Osteoblast (primary cell): ENCODE measurements at places on chromosomes 1 and 21. TPM values are rescaled to one million over a fixed set of nuclear protein-coding genes. Genes with fewer than 3 reads are reported as not detected.

The RHEX gene
- total RNA-seq, result not detected in 2 replicates

The LORICRIN gene
- total RNA-seq, result not detected in 2 replicates

The PPIAL4G gene
- total RNA-seq, result not detected in 2 replicates

The AMY1C gene
- total RNA-seq, result not detected in 2 replicates

The DIO1 gene
- not detected in 2 replicates for total RNA-seq

The KIF17 gene
- 0.29 and 0.36 TPM in 2 replicates for total RNA-seq

The CYP4B1 gene
- not detected in 2 replicates for total RNA-seq

DNA sequence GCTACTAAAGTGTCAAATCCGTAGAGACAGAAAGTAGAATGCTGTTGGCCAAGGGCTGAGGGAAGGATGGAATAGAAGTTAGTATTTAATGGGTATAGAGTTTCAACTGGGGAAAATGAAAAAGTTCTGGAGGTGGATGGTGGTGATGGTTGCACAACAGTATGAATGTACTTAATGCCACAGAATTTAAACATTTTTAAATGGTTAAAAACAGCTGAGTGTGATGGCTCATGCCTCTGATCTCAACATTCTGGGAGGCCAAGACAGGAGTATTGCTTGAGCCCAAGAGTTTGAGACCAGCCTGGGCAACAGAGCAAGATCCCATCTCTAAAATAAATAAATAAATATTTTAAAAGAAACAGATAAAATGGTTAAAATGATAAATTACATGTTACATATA, 44.5 kb downstream of the PIK3R3 start:
- no peak for DNase-seq

- peak; percentile 76 for DNase-seq
Observed at GRCh38 chr1:156660752-156661112, 16.5 kb downstream of the NES start.

- DNase-seq, result peak; percentile 64
Observed at GRCh38 chr1:113630340-113631327, 128.7 kb downstream of the PHTF1 start.

- peak; percentile 97 for DNase-seq
Observed at GRCh38 chr1:205449750-205450443, 5.9 kb downstream of the BLACAT1 start.

GRCh38 chr1:163171826-163172225, 30.9 kb downstream of the RGS5 start:
- no peak for DNase-seq

DNA sequence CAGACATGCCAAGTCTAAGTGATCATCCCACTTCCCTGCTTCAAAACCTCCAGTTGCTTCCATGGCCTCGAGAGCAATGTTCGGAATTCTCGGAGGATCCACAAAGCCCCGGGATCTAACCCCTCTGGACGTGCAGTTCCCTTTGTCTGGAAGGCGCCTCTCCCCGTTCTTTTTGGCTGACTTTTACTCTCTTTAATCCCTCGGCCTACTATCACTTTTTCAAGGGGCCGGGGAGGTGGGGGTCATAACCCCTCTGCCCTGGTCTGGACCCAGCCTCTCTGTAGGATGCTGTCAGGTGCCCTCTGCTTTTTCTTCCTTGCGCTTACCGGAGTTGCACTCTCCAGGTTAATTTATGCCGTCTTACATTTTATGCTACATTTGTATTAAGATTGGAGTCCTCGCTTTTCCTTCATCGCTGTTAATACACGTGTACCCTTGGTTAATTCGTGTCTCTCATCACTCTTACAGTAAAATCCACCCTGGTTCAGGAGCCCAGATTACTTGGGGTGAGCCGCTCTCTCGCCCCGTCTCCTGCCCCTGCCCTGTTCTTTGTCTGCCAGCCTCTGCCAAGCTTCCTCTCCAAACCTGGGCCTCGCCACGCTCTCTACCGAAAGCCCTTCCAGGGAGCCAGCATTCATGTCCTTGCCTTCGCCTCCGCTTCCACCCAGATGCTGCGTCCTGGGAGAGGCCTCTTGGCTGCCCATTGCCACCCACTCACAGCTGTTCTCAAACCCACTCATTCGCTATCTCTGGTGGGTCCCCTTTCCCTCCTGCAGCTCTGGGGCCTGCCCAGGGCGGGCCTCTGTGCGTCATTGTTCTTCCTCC, 448.6 kb downstream of the CAMTA1 start:
- no peak for DNase-seq

GRCh38 chr1:171984262-171984661, 143.0 kb downstream of the DNM3 start:
- no peak for DNase-seq

DNA sequence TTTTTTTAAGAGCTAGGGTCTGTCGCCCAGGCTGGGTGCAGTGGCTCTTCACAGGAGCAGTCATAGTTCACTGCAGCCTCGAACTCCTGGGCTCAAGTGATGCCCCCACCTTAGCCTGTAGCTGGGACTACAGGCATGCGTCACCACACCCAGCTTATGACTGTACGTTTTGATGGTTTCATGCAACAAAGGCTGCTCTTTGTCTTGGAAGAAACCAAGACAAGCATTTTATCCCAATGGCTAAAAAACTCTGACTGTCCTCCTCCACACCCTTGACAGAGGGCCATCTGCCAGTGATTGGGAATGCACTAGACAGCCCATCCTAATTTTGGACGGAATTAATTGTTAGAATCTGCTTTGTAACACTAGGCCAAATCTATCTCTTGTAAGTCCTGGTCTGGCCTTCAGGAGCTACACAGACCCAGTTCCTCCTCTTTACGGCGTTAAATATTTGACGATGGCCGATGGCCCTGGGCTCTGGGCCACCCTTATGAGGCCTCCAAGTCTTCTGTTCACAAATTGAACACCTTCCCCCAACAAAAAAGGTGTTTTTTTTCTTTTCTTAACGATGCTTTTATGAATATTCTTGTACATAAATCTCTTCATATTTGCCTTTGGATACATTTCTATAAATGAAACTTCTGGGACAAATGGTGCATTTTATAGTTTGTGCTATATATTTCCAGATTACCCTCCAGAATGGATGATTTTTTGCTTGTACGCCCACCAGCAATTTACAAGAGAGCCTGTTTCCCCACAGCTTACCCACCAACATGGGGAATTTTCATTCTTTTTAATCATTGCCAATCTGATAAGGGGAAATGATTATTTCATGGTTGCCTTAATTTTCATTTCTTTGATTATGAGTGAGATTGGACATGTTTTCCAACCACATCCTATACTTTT, 104.8 kb upstream of the SLC25A33 start:
- no peak for DNase-seq

DNA sequence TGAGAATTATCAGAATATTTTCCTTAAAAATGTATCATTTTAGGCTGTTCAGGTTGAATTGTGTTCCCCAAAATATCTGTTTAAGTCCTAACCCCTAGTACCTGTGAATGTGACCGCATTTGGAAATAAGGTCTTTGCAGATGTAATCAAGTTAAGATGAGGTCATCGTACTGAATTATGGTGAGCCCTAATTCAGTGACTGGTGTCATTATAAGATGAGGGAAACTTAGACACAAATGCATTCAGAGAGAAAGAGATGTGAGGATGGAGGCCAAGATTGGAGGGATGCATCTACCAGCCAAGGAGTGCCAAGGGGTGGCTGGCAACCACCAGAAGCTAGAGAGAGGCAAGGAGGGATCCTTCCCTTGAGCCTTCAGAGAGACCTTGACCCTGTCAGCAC, 4.1 kb downstream of the RAB4A start:
- no peak for DNase-seq

GRCh38 chr1:234270093-234270492, 103.2 kb upstream of the COA6 start:
- no peak for DNase-seq

DNA sequence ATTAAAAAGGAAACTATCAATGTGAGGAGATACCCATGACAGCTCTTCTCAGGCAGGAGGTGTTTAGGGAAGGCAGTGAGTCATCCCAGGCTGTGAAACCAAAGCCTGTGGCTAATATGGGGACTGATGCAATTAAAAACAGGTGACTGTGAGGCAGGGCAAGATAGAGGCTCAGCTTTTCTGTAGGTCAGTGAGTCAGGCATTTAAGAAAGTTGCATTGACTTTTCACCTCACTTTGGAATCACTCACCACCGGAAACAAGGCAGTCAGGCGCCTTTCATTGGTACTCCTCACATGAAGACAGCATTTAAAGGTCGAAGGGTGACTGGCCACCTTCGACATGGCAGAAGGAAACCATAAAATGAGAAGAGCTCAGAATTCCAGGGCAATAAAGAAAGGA, 54.5 kb downstream of the PAPPA2 start:
- DNase-seq, result no peak

- no peak for DNase-seq
Observed at GRCh38 chr1:239897458-239897857, 194.2 kb upstream of the FMN2 start.

DNA sequence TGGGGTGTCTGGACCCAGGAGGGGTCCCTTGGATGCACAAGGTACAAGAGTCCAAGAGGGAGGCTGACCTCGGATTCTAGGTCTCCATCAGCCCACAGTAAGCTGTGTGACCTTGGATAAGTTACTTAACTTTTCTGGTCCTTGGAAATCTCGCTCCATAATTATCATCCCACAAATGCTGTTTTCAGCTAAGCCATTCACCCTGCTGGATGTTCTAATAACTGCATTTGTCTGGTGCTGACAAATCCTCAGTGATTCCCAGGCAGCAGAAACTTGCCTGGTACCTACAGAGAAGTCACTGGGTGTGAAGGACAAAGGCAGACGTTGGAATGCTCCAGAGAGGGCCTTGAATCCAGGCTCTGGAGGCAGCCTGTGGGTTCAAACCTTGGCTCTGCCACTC, 89.7 kb downstream of the IGSF21 start:
- DNase-seq, result no peak

DNA sequence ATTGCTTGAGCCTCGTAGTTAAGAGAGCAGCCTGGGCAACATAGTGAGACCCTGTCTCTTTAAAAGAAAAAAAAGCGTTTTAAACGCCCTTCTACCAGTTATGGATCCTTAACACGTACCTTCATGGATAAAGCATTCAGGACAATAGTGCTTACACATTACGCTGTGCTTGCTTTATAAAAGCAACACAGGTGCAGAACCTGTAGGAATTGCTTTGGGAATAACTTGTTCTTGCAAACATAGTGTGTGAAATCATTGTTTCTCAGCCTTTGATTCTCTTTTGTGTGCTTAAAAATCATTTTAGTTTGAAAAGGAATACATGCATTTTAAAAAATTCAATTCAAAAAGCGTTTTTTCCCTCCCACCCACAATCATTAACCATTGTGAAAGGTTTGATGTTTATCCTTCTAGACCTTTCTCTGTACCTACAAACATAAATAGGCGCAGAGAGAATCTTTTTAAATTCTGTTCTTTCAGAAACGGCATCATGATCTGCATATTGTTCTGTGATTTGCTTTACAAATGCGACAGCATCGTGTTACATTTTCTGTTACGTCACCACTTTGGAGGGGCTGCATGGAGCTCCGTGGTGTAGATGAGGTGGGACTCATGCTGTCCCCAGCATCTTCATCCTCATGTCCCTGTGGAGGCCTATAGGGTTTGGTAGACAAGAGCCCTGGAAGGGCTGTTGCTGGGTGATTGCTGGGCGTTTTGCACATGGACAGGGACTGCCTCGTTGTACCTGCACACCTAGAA, 54.6 kb downstream of the SPSB1 start:
- no peak for DNase-seq

DNA sequence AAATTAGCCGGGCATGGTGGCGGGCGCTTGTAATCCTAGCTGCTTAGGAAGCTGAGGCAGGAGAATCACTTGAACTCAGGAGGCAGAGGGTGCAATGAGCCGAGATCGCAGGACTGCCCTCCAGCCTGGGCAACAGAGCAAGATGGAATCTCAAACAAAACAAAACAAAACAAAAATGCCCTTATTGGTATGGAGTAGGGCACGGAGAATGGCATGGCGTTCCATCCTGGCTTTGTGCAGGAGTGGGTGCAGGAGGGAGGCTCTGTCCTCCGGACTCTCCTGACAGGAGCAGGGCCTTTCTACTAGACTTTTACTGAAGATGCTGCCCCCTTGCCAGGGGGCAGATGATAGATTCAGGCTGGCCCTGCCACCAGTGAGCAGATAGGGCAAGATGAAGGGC, 1.0 kb downstream of the TMEM61 start:
- no peak for DNase-seq
